ENCODE measurements at places on chromosomes 3 and 15.

- no peak for DNase-seq
Measured at GRCh38 chr15:66826507-66826906, 124.5 kb downstream of the SMAD6 start.

DNA sequence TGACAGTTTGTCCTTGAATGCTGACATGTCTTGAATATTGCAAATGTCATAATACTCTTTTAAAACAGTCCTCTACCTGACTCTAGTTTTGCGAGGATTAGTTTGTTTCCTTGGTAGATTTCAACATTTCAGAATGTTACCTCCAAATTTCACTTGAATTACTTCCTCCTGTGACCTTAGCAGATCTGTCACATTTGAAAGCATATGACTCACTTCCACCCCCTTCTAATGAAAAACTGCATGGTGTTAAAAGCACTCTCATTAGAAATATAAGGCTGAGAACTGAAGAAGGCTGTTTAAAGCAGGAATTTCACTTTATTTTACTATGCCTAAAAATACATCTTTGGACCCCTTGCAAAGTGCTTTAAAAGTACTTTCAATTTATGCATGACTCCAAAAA, 598.7 kb upstream of the TGFBR2 start:
- no peak for DNase-seq

DNA sequence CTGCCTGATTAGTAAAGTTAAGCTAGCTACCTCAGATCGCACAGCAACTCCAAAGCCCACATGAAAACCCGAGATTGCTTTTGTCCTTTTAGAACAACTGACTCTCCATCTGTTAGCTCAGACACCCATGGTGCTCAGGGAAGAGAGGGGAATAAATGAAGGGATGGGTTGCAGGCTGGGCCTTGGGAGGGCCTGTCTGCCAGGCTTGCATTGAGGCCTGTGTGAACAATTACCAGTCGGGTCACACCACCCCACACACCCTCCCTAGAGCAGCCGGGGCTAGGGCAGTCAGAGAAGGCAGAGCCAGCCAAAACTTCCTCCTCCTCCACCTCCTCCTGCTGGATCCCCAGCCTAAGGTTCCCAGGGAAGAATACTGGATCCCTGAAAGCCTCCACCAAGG, 8.8 kb upstream of the PRKAR2A start:
- DNase-seq: no peak

- no peak for DNase-seq
Measured at GRCh38 chr3:184378651-184379357, 797 bp upstream of the THPO start.
